ENCODE measurements at places on chromosomes 6 and 20. TPM values are rescaled to one million over a fixed set of nuclear protein-coding genes. Genes with fewer than 3 reads are reported as not detected.

Gene C20orf144
- 0.08 TPM for total RNA-seq

Gene NKX2-2
- total RNA-seq, result not detected

Gene MRPS10
- 36.0 TPM for total RNA-seq

Gene SLC52A3
- 0.52 TPM for total RNA-seq

Gene GSTA2
- not detected for total RNA-seq

Gene ZNF165
- total RNA-seq, result 1.1 TPM

Gene GATA5
- total RNA-seq, result 0.45 TPM

Gene HLA-DRB1
- not detected for total RNA-seq

Gene PRICKLE4
- total RNA-seq, result 1.2 TPM

Gene CALHM6
- not detected for total RNA-seq

Gene DEFB129
- not detected for total RNA-seq

Gene SAMD5
- total RNA-seq, result 0.43 TPM

Gene MYLK2
- 0.65 TPM for total RNA-seq

Gene LCA5
- total RNA-seq, result 0.74 TPM

Gene TSHZ2
- total RNA-seq, result not detected

Gene MUC21
- not detected for total RNA-seq

Gene MLN
- not detected for total RNA-seq

Gene GGT7
- total RNA-seq, result 8.0 TPM

Gene GJA1
- total RNA-seq, result 62.7 TPM

Gene PIGT
- 99.7 TPM for total RNA-seq

Gene MCHR2
- total RNA-seq, result not detected

Gene SNX21
- total RNA-seq, result 10.0 TPM

Gene SIRPB1
- 0.43 TPM for total RNA-seq

Gene QKI
- 33.7 TPM for total RNA-seq

Gene FOXF2
- 14.4 TPM for total RNA-seq

Gene VGLL2
- not detected for total RNA-seq

Gene CASS4
- 0.12 TPM for total RNA-seq

Gene C6orf118
- total RNA-seq, result 0.13 TPM

Gene PNRC1
- total RNA-seq, result 39.2 TPM

Gene OLIG3
- not detected for total RNA-seq

Gene CAGE1
- total RNA-seq, result not detected

Gene TPX2
- total RNA-seq, result 102 TPM

Gene RBPJL
- total RNA-seq, result not detected

Data from A549 treated with Hydrocortisone at 1 μM for 4 hours (cell line).